ENCODE measurements at places on chromosomes 6 and 20. TPM values are rescaled to one million over a fixed set of nuclear protein-coding genes. Genes with fewer than 3 reads are reported as not detected.
A peak's percentile ranks its signal among the peaks of the same experiment; 100 is the strongest.

The SLC22A7 gene
- not detected for total RNA-seq

The PRSS35 gene
- not detected for total RNA-seq

GRCh38 chr6:20096536-20096935 lies 115.7 kb downstream of the MBOAT1 start:
- DNase-seq: no peak

- no peak for DNase-seq
Measured at GRCh38 chr20:47559141-47559540, 57.5 kb downstream of the NCOA3 start.

DNA sequence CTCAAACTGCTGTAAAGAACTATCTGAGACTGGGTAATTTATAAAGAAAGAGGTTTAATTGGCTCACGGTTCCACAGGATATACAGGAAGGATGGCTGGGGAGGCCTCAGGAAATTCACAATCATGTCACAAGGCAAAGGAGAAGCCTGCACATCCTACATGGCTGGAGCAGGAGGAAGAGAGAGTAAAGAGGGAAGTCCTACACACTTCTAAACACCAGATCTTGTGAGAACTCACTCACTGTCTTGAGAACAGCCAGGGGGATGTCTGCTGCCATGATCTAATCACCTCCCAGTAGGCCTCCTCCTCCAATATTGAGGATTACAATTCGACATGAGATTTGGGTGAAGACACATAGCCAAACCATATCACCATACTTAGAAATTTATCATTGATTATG lies 1307.0 kb upstream of the GJE1 start:
- no peak for DNase-seq

- DNase-seq: no peak
Measured at GRCh38 chr6:44561832-44562665, 174.5 kb downstream of the CDC5L start.

The ULBP2 gene
- total RNA-seq: 1.2 TPM

- DNase-seq: no peak
Measured at GRCh38 chr6:3205913-3206312, 21.5 kb downstream of the TUBB2B start.

- DNase-seq: no peak
Measured at GRCh38 chr20:9573335-9574151, 59.2 kb downstream of the LAMP5 start.

The PI16 gene
- 1.1 TPM for total RNA-seq

The IMPG1 gene
- total RNA-seq: not detected

DNA sequence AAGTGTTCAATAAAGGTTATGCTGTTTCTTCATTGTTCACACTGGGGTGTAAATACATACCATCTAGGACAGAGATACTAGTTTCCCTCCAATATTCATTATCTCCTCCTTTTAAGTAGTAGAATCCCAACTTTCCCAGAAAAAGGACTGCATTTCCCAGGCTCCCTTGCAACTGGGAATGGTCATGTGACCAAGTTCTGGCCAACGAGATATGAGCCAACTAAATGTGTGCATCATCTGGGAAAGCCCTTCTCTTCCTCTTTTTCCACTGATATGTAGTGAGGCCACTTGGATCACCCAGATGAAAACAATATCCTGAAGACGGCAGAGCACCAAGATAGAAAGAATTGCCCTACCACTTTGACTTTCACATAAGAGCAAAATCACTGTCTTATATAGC lies 97.9 kb upstream of the PTPRT start:
- no peak for DNase-seq

The IPCEF1 gene
- 10.5 TPM for total RNA-seq

DNA sequence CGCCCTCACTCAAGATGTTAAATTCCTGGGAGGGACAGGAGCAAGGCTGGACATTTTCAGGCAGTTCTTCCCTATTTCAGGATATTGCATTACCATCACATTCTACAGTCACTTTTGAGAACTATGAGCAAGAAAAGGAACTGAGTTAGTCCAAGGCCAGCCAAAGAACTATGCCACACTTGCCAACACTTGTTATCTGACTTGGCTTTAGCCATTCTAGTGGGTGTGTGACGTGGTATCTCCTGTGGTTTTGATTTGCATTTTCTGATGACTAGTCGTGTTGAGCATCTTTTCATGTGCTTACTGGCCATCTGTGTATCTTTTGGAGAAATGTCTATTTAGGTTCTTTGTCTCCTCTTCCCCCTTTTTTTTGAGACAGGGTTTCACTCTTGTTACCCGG lies 12.0 kb downstream of the XRN2 start:
- peak; percentile 59 for DNase-seq
